Placental pericyte (primary cell): ENCODE measurements at places on chromosomes 11 and 22. TPM values are rescaled to one million over a fixed set of nuclear protein-coding genes. Genes with fewer than 3 reads are reported as not detected.

Gene MUC5AC
- total RNA-seq: not detected in 2 replicates

Gene PHF21B
- total RNA-seq: not detected in 2 replicates

Gene LRP5
- total RNA-seq: 21.2 and 70.9 TPM in 2 replicates

Gene SEZ6L
- total RNA-seq: not detected in 2 replicates

Gene ZP1
- 0.14 TPM in 1 of 2 replicates, not detected in the other for total RNA-seq

Gene P2RX6
- total RNA-seq: 2.6 and 7.2 TPM in 2 replicates

Gene PDGFD
- total RNA-seq: 1.7 and 5.3 TPM in 2 replicates

Gene EHF
- 0.29 and 2.8 TPM in 2 replicates for total RNA-seq

Gene DLG2
- total RNA-seq: 0.44 and 1.1 TPM in 2 replicates

Gene DGCR6L
- 49.1 and 56.0 TPM in 2 replicates for total RNA-seq

Gene HMGXB4
- 12.9 and 27.9 TPM in 2 replicates for total RNA-seq

Gene TMPRSS5
- total RNA-seq: under 0.01 and 3.7 TPM in 2 replicates

Gene MGAT3
- total RNA-seq: 0.57 and 1.1 TPM in 2 replicates

Gene KCNJ4
- under 0.01 TPM in 1 of 2 replicates, not detected in the other for total RNA-seq

Gene DHCR7
- 54.8 and 241 TPM in 2 replicates for total RNA-seq

Gene CHEK1
- 11.6 and 55.7 TPM in 2 replicates for total RNA-seq

Gene ROBO3
- 9.0 and 11.2 TPM in 2 replicates for total RNA-seq

Gene SCUBE2
- total RNA-seq: 0.86 and 2.6 TPM in 2 replicates

Gene OR8D1
- not detected in 2 replicates for total RNA-seq

Gene PRAME
- 0.14 and 0.44 TPM in 2 replicates for total RNA-seq

Gene E2F8
- total RNA-seq: 1.7 TPM in 1 of 2 replicates, not detected in the other

Gene GGTLC2
- total RNA-seq: not detected in 2 replicates

Gene OR5M10
- not detected in 2 replicates for total RNA-seq

Gene USP2
- total RNA-seq: not detected in 2 replicates

Gene RTN3
- 54.4 and 142 TPM in 2 replicates for total RNA-seq
